ENCODE measurements at places on chromosomes 16 and 17.

GRCh38 chr17:49846938-49847712 is 744 bp downstream of the TAC4 start:
- no peak for DNase-seq

DNA sequence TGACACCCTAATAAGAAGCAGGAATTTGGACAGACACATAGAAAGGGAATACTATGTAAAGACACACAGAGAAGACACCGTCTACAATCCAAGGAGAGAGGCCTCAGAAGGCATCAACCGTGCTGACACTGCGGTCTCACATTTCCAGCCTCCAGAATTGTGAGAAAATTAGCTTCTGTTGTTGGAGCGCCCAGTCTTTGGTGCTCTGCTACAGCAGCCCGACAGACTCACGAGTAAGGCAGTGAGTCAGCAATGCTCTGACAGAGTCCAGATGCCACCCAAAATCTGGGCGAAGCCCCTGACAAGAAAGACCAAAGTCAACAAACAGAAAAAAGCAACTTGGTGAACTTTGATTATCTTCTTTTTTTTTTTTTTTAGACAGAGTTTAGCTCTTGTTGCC is 32.5 kb upstream of the RAI1 start:
- DNase-seq, result no peak

DNA sequence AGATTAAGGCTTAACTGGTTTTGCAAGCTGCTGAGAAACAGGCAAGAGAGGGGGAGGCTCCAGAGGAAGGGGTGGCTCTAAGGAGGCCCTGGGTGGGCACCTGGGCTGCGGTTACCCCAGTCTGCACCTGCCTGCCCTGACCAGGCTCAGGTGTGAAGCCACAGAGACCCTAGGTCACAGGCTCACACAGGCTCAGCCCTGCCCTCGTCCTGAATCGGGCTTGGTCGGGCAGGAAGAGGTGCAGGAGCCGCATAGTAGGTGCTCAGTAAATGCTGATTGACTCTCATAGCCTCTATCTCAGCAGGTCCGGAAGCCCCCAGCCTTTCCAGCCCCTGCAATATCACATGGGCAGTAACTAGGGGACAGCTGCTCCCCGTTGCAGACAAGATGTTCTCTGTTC is 203.4 kb downstream of the GSG1L start:
- no peak for DNase-seq

DNA sequence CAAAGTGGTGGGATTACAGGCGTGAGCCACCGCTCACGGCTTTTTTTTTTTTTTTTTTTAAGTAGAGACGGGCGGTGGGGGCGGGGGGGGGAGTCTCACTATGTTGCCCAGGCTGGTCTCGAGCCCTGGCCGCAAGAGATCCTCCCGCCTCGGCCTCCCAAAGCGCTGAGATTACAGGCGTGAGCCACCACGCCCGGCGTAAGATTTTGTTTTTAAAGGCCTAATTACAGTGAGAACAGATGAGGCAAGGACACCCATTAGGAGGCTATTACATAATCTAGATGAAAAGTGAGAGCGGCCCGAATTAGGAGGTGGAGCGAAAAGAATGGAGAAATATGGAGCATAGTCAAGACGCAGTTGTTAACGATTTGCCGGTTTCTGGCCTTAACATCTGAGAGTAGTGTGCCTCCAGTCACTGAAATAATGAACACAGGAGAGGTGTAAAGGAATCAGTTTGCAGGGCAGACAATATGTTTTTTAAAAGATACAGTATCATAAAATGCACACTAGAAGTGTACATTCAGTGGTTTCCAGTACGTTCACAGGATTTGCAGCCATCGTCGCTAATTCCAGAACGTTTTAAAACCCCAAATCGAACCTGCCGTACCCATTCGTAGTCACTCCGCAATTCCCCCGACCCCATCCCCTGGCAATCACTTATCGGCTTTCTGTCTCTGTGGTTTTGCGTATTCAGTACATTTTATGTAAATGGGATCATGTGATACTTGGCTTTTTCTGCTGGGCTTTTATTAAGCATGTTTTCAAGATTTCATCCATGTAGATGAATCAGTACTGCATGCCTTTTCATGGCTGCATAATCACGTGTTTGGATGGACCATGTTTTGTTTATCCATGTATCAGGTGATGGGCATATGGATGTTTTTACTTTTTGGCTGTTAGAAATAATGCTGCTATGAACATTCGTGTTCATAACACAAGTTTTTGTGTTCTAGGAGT is 1.4 kb upstream of the SLX4 start:
- no peak for DNase-seq

DNA sequence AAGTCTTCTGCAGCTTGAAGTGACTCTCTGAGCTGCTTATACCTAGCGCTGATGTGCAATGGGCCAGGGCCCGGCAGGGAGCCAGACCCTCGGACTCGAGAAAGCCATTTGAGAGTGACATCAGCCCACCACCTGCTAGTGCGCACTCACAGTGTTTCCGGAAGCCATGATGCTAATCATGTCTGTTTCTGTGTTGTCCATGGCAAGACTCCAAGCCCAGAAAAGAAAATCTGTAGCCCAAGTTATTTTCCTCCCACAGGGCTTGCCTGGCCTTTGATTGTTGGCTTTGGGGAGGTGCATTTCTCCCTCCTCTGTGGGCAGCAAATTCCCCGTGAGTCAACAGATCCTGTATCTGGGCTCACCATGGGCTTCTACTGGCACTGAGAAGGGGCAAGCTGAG is 1.8 kb upstream of the CDRT4 start:
- no peak for DNase-seq

DNA sequence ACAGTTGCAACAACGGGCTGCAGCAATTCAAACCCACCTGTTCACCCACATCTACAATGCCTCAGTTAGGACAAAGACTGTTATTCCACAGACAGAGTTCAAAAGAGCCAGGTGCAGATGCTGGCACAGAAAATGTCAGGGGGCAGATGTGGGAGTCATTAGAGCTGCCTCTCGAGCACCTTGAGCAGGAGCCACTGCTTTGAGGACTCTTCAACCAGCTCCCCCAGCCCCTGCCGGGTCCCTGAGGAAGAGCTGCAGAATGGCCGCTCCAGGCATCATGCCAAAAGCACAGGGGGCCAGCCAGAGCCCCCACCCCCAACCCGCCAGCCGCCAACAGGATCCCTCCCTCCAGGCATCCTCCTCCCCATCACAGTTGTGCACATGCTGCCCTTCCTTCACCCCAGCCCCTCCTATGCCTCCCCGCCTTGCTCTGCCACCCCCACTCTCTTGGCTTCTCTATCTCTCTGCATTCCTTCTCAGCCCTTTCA is 20.8 kb downstream of the C17orf67 start:
- no peak for DNase-seq

DNA sequence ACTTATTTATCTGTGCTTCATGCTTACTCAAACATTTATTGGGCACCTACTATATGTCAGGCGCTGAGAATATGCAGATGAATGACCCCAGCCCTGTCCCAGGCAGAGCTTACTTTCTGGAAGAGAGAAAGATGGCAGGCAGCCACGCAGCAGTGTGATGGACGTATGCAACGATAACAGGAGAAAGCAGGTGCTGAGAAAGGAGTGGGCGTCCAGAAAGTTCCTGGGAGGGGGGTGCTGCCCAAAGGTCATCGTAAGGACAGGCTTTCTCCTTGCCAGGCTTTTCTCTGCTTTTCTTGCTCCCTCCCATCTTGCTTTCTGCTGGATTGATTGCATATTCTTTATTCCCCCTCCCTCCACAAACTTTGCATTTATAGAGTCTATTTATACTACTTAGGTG is 124.5 kb downstream of the GAS7 start:
- no peak for DNase-seq

DNA sequence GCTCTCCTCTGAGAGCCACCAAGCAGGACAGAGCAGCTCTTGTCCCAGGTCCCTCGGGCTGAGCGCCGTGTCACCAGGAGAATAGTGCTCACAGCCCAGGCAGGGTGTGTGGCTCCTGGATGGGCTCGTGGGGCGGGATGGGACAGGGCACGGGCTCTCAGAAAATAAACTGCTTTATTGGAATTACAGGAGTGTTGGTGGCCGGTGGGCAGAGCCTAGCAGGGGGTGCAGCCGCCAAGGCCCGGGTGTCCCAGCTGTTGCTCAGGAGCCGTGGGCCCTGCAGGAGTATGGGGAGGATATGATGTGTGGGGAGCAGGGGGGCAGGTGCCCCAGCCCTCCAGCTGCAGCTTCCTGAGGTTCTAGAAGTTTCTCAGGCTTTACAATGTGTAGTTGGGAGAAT is 17.1 kb downstream of the TELO2 start:
- no peak for DNase-seq

GRCh38 chr17:16913463-16913862 is 58.5 kb downstream of the TNFRSF13B start:
- no peak for DNase-seq

GRCh38 chr17:51238255-51238887 is 21.5 kb downstream of the MBTD1 start:
- no peak for DNase-seq

DNA sequence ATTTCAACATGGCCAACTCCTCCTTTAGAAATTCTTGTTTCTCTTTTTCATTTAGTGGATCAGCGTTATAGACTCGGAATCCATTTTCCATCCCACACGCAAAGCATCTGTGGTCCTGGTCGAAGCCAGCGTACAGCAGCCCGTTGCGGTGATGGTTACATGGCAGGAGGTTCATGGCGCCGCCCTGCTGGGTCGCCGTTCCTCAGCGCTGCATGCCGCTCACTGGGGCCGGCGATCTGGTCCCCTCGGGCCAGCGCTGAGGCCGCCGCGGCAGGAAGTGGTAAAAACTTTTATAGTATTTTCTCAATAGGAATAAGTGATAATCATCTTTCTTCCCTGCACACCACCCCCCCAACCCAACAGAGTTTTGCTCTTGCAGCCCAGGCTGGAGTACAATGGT is 29.9 kb upstream of the RHOT1 start:
- no peak for DNase-seq

GRCh38 chr17:62760945-62761267 is 47.2 kb downstream of the MARCHF10 start:
- no peak for DNase-seq

GRCh38 chr16:50067290-50067853 is 1.6 kb downstream of the HEATR3 start:
- peak; percentile 29 for DNase-seq

- no peak for DNase-seq
Measured at GRCh38 chr16:57966986-57967385, 3.9 kb downstream of the CNGB1 start.

GRCh38 chr17:74198694-74199093 is 4.8 kb upstream of the RPL38 start:
- DNase-seq, result no peak

DNA sequence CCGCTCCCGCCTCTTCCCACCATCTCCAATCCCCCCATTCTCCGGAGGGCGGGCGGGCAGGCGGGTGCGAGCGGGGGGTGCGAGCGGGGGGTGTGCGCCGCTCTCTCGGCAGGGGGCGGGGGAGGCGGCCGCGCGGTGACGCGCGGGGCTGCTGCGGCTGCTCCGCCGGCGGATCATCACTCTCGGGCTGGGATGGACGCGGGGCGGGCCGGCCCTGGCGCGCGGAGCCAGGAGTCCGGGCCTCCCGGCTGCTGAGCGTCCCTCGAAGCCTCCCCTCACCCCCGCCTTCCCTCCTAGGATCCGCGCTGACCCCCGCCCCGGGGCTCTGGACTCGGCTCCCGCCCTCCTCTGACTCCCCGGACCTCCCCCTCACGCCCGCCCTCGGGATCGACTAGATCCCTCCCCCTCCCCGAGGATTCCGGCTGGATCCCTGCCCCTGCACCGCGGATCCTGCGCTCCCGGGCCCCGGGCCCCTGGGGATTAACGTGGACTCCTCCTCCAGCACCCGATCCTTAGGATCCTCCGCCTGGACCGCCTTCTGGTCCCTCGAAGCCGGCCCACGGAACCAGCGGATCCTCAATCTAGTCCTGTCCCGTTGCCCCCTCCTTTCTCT is 946 bp upstream of the TMEM256 start:
- DNase-seq, result no peak

- DNase-seq, result no peak
Measured at GRCh38 chr16:2487903-2488531, 13.1 kb downstream of the TBC1D24 start.

- DNase-seq, result no peak
Measured at GRCh38 chr17:21505819-21506815, 130.0 kb downstream of the KCNJ12 start.

DNA sequence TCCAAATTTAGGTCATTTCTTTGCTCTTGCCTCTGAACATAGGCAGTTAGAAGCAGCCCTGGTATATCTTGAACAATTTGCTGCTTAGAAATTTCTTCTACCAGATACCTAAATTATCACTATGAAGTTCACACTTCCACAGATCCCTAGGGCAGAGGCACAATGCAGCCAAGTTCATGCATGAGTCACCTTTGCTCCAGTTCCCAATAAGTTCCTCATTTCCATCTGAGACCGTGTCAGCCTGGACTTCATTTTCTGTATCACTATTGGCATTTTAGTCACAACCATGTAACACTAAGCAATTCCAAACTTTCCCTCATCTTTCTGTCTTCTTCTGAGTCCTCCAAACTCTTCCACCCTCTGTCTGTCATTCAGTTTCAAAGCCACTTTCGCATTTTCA is 45.0 kb downstream of the KCNJ16 start:
- no peak for DNase-seq

GRCh38 chr16:55933038-55933437 is 57.9 kb upstream of the CES5A start:
- no peak for DNase-seq

- no peak for DNase-seq
Measured at GRCh38 chr17:80725517-80725916, 180.9 kb downstream of the RPTOR start.

DNA sequence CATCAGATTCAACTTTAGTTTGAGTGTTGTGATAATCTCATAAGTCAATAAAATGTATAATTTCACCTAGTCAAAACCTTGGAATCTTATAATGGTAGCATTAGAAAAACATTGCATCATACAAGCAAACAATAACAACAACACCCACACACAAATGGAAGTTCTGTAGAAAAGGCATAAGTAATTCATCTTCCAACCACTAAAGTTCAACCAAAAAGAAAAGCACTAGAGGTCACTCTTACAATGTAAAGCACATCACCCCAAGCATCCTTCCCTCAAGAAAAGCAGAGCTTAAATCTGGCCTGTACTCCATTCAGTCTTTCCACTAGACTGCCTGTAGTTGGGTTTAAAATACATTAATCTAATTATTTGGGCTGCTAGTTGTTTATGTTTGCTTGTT is 1.8 kb downstream of the CNTNAP4 start:
- DNase-seq, result no peak

DNA sequence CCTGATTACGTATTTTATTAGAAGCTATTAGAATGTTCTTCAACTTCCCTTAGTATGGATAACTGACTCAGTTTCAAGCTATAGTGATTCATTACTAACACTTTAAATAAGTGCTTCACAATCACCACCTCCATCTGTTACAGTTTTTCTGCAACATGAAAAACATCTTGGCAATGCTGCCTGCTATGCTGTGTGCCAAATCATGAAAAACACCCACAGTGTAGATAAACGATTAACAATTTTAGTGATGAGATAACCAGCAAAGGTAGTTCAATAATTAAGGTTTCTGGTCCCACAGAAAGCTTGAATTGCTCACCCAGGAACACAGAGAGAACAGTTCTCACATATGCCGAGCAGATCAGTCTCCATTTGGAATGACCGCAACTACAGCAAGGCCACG is 51.4 kb upstream of the SLC25A19 start:
- DNase-seq, result no peak
